ENCODE measurements at places on chromosomes 2 and 18. TPM values are rescaled to one million over a fixed set of nuclear protein-coding genes. Genes with fewer than 3 reads are reported as not detected.

The C2orf49 gene
- total RNA-seq, result 16.2 TPM

The MYL1 gene
- not detected for total RNA-seq

The PPP1R1C gene
- 27.5 TPM for total RNA-seq

The NPPC gene
- total RNA-seq, result not detected

The CLEC4F gene
- total RNA-seq, result not detected

The COA5 gene
- 37.5 TPM for total RNA-seq

The CCDC85A gene
- not detected for total RNA-seq

DNA sequence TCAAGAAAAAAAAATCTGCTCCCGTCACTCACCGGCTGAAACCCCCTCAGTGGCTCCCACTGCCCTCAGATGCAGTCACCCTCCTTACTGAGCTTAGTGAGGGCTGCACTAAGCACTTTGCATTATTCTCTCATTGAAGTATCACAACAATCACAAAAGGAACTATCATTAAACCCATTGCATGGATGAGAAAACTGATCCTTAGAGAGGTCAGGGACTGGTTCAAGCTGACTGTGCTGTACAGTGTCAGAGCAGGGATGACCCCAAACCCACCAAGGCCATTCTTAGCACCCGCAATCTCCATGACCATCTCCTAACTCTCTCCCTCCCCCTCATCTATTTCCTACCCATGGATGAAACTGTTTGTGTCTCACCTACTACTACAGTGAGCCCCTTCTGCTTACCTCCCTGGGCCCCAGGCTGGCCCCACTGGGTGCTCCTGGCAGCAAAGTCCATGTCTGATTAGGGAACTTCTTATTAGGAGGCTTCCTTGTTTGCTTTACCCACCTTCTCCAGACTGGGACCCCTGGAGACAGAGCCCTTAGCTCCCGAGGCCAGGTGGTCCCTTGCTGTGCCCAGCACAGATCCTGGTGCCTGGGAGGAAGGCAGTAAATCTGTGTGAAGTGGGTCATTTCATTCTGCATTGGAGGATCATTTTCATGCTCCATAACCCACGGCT is 139.3 kb upstream of the ID2 start:
- DNase-seq, result no peak

DNA sequence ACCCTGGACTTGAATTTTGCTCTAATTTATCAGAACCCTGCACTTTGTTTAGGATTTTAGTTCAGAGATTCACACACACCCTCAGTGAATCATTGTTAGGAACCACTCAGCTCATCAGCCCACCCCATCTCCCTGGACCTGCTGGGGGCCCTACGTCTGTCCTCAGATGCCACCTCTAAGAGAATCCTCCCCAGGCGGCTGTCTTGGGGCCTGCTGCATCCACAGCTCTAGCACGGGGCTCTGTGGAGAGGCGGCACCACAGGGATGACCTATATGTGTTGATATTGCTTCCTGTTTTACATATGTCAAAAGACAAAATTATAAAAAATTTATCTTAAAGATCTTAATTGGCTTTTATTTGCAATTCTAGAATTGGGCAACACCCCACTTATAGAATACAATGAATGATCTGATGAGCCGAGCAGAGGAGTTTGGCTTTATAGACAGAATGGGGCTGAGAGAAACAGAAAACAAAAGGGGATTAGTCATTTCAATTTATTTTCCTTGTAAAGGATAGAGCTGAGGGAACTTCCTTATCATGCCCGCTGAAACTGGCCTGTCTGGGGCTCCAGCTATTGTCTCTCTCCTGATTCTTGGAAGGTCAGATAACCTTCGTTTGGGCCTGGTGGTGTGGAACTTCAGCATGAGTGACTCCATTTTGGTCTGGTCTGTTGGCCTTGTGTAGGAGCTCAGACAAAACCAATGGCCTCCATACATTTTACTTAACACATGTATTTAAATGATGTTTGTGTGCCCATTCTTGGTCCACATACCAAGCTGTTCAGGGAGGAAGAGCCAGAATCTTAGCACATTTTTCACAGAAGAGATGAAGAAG is 1.4 kb downstream of the MYO7B start:
- DNase-seq, result peak; percentile 15

DNA sequence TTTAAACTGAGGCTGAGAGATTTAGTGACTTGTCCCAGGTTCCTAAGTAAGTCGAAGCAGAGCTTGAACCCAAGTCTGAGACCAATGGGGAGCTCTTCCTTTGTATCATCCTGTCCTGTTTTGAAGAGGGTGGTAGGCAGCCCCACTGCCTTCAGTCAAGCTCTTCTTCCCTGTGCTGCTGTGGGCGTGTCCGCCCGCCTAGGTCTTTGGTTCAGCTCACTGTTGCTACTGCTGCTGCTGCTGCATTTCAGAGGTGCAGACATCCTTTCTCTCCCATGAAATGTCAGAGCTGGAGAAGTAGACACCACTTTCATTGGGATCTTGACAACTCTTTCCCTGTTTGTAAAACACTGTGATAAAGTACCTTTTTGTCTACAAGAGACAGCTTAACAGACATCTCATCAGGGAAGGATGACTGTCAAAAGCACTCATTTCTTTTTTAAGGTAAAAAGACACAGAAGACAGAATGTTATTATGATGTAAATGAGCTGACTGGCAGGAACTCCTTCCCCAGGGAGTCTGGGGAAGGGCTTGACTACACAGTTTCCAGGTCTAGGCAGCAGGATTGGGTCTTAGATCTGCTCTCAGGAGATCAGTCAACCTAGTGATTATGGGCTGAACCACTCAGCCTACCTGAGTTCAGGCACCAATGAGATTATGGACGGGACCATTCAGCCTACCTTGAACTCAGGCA is 91.7 kb upstream of the TRIB2 start:
- DNase-seq, result no peak

- DNase-seq, result no peak
These were observed 144.2 kb downstream of the SETBP1 start for GRCh38 chr18:44824884-44825283.

DNA sequence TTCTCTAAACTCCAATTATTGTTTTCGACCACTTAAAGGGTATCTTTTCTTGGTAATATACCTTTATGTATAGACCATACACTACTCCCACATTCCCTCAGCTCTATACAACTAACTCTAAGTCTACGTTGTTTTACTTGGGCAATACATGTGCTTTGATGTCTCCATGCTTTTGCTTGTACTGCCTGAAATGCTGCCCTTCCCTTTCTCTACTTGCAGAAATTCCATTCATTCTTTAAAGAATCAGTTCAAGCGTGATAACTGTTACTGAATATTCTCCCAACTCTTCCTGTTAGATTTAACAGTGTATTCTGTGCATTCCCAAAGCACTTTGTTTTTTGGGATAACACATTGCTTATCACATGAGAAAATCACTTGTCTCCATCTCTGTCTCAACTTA is 157.0 kb upstream of the AQP4 start:
- no peak for DNase-seq

GRCh38 chr2:64730551-64731262 is 77.0 kb upstream of the SERTAD2 start:
- no peak for DNase-seq

DNA sequence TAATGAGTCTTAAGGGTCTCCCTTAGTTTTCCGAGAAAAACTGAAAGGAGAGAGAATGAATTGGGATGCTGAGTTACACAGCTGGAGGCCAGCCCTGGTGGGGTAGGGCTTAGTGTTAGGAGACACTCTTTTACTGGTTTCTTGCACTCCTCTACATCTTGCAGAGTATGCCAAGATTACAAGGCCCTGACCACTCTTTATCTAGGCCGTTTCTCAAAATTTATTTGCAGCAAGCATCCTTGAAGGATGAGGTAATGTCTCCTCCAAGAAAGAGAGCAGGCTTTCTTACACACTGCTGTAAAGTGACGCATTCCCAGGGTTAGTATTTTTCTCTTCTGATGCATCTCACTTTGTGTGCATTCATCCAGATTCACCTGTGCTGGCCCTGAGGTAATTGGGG is 166.2 kb downstream of the TDRD15 start:
- DNase-seq, result no peak

DNA sequence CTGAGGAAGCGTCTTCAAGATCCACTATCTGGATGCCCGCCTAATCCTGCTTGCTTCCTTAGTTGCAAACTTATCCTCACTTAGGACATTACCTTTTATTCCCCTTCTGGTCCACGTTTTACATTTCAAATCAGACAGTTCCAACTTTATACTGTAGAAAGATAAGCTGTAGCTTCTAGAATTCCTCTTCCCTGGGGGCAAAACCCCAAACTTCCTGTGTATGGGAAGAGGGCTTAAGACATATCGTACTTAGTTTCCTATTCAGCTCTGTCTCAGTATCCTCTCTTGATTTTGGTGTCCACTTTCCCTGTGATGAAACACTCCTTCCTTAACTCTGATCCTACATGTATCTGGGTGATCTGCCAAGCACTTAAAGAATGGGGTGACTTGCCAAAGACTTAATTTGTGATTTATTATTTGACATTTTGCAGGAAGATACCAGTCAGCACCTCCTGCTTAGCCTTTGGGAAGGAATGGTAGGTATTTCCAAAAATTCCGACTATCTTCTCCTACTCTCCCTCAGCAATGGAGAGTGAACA is 245.2 kb downstream of the CDCA7 start:
- no peak for DNase-seq

DNA sequence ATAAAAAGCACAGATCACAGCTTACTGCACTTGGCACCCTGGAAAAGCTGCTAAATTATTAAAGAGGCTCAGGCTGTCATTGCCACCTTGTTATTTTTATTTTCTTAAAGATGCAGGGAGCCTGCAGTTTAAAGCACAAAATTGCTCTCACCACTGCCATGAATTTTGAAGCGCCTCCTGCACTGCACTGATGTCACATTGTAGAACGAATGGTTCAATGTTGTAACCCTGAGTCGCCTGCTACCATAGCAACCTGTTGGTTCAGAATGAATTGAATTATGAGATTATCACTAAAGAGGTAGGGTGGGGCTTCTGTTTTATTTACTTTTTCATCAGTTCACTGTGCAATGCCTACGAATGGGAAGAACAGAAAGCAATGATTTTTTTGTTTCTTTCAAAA is 16.5 kb downstream of the SCG2 start:
- peak; percentile 72 for DNase-seq

DNA sequence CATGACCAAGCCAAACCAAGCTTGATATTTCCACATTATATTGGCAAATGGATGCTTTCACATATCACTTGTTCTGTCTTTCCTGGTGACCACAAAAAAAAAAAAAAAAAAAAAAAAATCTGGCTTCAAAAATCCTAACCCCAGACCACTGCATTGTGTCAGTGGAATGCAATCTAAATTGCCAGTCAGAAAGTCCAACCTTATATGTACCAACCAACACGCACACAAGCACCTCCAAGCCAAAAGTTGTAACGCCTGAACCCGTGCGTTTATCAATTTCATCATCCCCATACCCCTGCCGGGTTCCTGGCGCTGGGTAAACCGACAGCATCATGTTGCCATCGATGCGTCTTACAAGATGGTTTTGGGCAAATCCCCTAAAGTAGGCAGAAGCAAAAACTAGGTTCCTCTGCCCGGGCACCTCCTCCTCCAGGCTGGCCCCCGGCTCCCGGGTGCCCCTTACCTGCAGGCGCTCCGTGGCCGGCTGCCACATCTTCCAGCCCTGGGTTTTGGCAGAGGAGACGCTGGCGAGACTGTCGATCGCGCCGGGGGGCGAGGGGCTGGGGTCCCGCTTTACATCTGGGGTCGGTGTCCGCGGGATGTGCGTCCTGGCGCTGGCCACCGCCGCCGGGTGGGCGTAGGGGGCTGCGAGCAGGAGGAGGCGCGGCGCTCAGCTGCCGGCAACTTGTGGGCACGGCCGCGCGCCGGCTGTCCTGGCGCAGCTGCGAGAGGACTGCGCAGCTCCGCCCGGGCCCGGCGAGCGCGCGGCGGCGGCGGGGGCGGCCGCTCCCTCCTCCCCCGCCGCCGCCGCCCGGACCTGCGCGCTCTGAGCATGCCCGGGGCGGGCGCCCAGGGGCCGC is at the start of gene PID1:
Gene PID1, minus strand, starts transcription at position 737 of the 860 bp plus-strand sequence. Its CDS starts 244 bp downstream, at position 493.
- DNase-seq, result no peak

- no peak for DNase-seq
These were observed 14.6 kb downstream of the TEX51 start for GRCh38 chr2:126913329-126913728.

GRCh38 chr2:143808166-143808565 is 678.9 kb downstream of the ARHGAP15 start:
- DNase-seq, result no peak

GRCh38 chr2:241545106-241545505 is 13.4 kb upstream of the BOK start:
- no peak for DNase-seq

- no peak for DNase-seq
These were observed 57.2 kb downstream of the RAD51AP2 start for GRCh38 chr2:17461087-17461475.
